Left renal cortex interstitium (tissue), 4 donors: ENCODE measurements at places on chromosomes 6 and 20. TPM values are rescaled to one million over a fixed set of nuclear protein-coding genes. Genes with fewer than 3 reads are reported as not detected.

DNA sequence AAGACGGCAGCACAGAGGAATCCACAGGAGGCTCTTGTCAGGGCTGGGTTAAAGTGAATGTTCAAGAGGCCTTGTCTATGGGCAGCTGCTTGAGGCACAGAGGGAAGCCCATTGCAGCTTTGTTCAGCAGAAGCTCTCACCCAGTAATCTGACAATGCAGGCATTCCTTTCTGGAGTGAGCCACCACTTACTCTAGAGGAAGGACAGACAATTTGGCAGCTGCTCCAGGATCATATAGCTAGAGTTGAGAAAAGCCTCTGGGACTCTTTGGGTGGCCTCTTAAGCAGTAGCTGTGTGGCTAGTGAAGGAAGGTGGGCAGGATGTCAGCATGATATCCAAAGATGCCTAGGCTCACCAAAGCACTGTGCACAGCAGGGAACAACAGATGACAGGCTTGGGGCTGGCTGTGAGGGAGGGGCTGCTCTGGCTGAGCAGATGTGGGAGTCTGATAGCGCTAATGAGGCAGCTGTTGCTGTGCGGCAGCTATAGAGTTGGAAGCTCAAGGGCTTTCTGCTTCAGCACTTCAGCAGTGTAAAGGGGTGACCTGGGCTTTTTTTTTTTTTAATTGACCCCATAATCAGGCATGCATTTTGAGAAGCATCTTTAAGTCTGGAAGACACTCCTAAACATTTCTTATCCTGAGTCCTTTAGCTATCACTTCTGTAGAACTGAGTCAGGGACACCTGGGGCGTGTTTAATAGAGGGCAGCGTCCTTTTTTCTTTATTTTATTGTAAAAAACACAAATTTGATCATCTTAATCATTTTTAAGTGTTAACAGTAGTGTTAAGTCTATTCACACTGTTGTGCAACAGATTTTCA is 27.2 kb downstream of the CMTR1 start:
- no peak for DNase-seq

- no peak for DNase-seq
Observed at GRCh38 chr20:21981597-21982344, 276.3 kb downstream of the PAX1 start.

- no peak for DNase-seq
Observed at GRCh38 chr6:3135668-3136291, 17.3 kb downstream of the BPHL start.

DNA sequence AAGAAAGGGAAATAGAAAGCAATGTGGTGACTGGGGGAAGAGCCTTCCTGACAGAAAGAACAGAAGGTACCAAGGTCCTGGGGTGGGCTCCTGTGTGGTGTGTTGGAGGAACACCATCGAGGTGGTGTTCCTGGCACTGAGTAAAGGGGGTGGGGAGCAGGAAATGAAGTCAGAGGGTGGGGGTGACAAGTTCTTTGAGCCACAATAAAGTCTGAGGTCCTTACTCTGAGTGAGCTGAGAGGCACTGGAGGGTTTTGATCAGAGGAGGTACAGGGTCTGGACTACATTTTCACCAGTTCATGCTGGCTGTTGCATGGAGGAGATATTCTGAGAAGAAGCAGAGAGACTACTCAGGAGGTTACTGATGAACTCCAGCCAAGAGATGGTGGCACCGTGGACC is 198.2 kb downstream of the GMPR start:
- no peak for DNase-seq

- no peak for DNase-seq
Observed at GRCh38 chr6:159762681-159763293, 942 bp downstream of the ACAT2 start.

DNA sequence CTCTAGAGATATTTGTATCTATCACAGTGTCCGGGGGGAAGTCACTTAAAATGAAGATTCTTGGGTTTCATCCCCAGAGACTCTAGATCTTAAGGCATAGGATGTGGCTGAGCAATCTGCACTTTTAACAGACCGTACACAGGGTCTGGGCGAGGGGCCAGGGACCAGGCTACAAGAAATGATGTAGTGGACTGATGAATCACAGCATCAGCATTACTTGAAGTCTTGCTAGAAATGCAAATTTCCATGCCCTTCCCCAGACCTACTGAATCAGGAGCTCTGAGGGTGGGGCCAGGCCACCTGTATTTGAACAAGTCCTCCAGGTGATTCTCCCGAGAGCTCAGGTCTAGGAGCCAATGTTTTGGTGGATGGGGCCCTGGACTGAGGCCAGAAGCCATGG is 168.4 kb downstream of the DOK5 start:
- DNase-seq, result no peak

DNA sequence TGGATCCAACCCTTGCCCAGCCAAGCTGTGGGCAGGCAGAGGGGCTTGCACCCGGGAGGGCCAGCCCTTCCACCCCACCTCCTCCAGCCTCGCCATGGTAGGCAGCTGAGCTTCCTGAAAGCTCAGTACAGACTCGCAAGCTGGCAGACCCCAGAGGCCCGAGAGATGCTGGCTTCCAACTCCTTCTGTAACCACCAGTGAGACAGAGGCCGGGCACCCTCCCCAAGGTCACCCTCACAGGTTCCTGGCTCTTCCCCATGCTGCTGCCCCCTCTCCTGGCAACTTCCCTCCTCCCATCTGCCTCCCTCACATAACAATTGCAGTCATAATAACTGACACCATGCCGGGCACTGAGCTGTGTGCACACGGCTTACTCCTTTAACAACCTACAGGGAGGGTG is 26.2 kb upstream of the NOL4L start:
- DNase-seq, result no peak

DNA sequence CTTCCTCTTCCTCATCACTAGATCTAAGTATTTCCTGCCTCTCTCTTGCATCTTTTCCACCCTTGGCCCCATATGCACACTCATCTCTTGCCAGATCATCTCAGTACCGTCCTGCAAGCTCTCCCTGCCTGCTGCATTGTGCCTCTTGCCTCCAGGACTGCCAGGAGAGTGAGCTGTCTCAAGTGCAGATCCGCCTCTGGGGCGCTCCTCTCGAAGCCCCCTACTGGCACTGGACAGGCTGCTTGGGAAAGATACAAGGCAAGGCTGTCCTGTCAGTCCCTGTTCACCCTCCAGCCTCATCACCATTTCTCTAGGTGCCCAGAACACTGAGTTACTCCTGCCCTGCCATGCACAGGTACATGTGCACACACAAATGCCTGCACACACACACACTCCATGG is 10.2 kb downstream of the SYNDIG1 start:
- DNase-seq, result no peak

DNA sequence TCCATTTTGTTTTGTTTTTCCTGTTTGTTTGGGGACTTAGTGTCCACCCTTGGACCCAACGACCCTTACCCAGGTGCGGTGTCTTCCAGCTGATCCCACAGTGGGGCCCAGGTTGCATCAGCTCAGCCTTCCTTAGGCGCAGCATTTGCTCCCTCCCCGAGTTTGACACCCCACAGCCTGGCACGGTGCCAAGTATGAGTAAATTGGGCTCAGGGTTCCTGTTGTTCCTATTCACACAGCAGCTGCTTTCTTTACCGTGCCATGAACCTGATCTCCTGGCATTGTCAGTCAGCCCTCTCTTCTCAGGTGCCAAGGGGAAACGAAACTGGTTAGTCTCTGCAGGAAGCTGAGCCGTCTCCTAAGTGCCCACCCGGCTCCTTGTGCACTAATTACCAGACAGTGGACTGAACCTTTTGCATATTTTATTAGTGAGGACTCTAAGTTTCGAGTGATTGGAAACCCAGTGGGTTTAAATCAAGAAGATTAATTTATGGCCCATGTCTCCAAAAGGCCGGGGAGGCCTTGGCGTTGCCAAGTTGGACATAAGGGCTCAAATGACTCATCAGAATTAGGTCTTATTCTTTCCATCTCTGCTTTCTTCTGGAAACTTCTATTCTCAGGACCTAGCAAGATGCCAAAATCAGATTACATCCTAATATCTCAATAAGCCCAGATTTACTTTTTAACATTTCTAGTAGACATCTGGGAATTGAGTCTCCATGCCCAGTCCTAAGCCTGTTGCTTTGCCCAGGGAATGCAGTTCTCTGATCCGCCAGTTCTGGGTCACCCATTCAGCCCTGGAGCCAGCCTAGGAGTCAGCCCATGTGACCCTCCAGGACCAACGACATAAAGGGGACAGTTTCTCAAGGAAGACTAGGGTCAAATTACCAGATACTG is 68.8 kb downstream of the TSHZ2 start:
- DNase-seq, result no peak

DNA sequence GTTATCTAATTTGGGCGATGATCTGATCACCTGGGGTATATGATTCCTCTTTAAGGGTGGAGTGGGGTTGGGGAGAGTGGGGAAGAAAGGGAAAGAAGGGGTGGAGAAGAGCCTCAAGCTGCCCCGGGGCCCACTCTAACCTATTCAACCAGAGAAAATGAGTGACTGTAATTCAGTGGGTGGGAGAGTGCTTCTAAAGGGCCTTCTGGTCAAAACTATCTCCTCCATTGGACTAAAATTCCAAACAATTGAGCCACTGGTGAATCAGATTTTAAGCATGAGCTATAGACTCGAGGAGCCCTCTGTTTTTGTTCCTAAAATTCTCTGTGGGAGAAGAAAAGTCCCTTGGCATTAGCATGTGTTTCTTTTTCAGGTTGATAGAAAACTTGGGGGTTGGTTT is 296.8 kb downstream of the CLIC5 start:
- DNase-seq, result no peak

The ESR1 gene
- polyA plus RNA-seq, result 0.46 TPM

The KCNK5 gene
- polyA plus RNA-seq, result 11.0 TPM

The HMGCLL1 gene
- 2.2 TPM for polyA plus RNA-seq
